ENCODE measurements at places on chromosomes 7 and 10.

DNA sequence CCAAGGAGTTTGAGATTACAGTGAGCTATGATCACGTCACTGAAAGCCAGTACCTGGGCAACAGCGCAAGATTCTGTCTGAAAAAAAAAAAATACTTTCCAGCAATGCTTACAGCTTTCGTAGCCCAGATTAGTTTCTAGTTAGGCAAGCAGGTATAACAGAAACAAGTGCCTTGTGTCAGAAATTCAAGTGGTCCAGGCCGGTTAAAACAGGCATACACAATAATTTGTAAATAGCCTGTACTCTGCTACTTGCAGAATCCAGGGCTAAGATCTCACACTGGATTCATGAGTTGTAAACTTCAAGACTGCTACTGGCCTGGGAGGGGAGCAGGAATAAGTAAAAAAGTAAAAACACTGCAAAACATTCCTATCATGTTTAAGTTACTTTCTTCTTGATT is 512.9 kb downstream of the IPMK start:
- no peak for DNase-seq

DNA sequence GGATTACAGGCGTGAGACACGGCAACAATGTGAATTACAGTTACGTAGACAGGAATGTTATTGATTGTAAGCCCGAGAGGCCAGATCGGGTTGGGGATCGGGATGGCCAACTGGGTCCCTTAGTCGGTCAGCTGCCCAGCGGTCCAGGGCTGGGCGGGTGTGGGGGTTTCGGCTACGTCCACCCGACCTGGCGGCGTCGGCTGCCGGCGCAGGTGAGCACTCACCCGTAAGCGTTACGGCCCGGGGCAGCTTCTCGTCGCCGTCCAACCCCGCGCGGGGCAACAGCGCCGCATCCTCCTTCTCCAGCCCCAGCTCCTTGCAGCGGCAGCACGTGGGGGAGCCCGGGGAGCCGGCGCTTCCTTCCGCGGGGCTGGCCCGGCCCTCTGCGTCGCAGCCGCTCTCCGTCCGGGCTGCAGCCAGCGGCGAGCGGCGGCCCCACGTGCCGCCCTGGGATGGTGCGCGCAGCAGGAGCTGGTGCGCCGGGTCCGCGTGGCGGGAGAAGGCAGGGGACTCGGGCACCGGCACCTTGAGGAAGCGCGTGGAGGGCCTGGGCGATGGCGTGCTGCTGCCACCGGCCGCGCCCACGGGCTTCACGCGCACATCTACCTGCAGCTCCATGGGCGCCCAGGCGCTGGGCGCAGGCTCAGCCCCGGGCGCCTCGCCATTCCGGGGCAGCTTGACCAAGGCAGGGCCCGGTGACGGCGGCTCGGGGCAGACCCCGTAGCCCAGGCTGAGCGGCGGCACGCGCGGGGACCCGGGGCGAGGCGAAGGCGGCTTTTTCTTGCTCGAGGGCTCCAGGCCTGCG is 609 bp downstream of the KLRG2 start:
- DNase-seq = no peak

GRCh38 chr10:87925570-87925969 is 62.1 kb downstream of the PTEN start:
- no peak for DNase-seq

DNA sequence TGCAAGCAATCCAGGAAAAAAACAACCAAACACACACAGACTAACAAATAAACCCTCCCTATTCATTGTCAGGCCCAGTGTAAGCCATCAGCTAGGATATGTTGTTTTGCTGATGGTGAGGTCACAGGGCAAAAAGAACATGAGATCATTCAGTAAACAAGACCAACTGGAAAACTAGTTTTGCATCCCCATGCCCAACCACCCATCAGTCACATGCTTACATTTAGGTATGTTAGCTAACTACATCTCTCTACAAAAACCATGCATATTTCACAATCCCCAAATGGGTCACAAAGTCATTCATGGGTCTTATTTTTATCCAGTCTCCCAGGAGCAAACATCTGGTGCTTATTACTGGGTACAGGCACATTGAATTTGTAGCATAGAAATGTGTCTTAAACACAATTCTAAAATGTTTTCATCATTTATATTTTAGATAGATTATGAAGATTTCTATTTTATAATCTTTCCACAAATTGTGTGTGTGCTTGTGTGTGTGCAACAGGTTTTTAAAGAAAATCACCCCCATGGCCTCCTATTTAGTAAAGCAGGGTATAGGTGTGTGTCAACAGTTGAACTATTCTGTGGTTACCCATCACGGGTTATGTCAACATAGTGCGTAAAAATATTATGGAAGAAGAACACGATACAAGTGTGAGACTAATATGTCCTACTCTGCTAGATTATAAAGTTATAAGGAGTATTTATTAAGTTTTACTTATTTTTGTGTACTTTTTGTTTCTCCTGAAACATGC is 103.8 kb upstream of the AKR1E2 start:
- no peak for DNase-seq

DNA sequence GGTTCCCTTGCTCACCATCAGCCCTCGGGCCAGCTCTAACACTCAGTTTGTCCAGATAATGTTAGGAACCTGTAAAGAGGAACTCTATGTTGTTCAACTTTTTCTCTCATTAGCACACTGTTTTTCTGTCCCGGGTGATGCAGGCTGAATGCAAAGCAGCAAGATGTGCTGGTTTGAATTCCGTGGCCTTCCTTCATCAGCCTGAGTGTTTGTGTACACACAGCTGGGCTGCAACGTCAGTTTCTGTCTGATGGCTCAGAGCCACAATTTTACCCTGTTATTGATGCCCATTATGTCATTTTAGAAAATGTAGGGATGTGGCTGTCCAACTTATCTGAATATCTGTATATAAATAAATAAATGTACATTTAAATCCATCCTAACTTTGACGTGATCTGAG is 152.0 kb downstream of the PLPP4 start:
- no peak for DNase-seq

- no peak for DNase-seq
These were observed 1531.1 kb upstream of the LRRTM3 start for GRCh38 chr10:65394502-65395297.

DNA sequence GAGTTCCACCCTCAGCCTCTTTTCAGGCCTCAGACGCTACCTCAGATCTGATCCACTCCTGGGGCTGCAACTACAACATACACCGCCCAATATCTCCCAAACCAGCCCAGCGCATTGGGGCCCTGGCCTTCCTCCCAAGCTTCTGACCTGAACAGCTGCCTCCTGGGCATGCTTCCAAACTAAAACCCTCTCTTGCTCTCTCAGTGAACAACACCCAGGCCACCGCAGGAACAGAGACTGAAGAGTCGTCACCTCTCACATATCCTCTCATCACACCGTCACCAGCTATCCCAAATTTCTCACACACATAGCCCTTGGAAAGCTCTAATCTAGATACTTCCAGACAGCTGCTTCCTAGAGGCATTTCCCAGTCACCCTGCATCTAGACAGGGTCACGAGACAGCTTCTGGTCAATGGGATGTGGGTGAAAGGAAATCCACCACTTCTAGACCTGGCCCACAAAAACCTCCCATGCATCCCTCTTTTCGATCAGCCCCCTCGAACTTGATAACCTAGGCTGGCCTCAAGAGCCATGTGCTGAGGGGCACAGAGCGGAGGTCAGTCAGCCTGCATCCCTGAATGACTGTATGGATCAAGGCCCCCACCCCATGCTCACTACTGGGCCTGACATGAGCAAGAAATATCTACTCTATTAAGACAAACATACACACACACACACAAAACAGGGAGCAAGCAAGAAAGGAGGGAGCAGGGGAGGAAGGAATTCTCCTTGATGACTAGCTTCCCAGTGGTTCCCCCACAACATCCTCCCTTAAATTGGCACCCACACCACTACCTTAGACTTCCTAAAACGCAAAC is 1.8 kb downstream of the PARP12 start:
- peak; percentile 58 for DNase-seq

- DNase-seq = no peak
These were observed 603.5 kb downstream of the ARL4A start for GRCh38 chr7:13290975-13291374.
